ENCODE measurements at places on chromosomes 2 and 18.

DNA sequence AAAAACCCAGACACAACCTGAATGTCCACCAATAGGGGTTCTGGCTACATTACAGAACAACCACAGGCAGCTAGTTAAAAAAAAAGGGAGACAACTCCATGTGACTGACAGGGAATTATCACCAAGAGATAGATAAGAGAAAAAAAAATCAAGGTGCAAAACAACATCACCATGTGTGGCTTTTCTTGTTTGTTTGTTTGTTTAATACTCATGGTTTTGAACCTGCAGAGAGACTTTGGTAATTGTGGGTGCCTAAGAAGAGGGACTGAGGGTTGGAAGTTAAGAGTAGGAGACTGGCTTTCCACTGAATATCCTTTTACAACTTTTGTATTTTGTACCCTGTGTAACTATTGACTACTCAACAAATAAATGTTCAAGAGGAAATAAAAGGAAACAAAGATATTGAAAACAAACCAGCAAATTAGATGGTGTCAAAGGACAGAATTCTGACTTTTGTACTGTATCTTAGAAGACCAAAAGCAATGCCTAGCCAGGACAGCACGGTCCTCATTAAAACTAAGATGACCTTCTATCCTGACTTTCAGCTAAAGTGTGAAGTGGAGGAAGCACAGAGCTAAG is 22.5 kb upstream of the DNAJC27 start:
- no peak for DNase-seq

- no peak for DNase-seq
Observed at GRCh38 chr18:5574843-5575242, 31.0 kb upstream of the EPB41L3 start.

- DNase-seq, result no peak
Observed at GRCh38 chr2:1848599-1848995, 104.3 kb upstream of the PXDN start.

DNA sequence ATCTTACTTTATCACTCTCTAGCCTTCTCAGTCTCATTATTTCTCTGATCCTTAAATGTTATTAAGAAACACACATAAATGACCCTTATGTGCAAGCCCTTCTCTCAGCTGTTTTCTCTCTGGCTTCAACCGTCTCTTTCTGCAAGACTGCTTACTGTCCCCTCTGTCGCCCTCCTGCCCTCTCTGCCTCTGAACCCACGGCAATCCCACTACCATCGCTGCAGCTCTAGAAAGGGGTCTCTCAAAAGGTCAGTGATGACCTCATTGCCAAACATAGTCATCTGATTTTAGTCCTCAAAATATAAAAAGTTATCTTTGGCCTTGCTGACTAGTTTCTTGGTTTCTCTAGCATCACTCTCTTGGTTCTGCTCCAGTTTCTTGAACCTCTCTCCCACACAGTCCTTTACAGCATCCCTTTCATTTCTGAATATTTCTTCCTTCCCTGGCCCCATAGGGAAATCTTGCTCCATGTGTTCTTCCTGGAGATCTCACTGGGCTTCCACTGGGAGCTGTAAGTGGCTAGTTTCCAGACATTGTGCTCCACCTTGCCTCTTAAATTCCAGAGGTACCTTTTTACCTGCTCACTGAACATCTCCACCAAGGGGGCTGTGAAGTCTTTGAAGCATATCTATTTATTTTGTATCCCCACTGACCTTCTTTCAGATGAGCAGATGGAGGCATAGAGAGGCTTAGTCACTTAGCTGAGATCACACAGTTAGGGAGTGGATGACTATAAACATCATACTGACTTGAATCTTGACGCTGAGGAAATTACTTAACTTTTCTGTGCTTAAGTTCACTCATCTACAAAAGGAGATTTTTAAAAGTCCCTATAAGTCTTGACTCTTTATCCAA is 96.2 kb downstream of the PDE1A start:
- no peak for DNase-seq

Data from stimulated activated CD8-positive, alpha-beta memory T cell treated with anti-CD3 and anti-CD28 coated beads, Interleukin-4, amount 100 ng/mL, for 24 hours (primary cell).